ENCODE measurements at places on chromosomes 11 and 22.
A peak's percentile ranks its signal among the peaks of the same experiment; 100 is the strongest.

DNA sequence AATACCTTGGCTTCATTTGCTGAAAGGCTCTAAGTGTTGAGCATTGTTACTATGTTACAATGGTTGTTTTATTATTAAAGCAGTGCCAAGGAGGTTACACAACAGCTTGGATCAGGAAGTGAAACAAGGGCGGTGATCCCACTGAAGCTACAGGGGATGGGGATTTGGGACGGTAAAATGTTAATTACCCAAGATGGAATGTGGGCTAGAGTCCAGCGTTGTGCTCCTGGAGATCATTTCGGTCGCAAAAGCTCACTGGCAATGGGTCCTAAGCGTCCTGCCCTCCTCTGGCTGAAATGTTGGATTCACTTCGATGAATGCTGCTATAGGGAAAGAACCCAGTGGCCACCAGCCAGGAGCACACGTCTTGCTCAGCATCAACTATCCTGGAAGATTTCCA lies 48.3 kb downstream of the FAM83F start:
- DNase-seq, result peak; percentile 73

- DNase-seq, result peak; percentile 30
Observed at GRCh38 chr11:2553886-2554285, 109.1 kb downstream of the KCNQ1 start.

DNA sequence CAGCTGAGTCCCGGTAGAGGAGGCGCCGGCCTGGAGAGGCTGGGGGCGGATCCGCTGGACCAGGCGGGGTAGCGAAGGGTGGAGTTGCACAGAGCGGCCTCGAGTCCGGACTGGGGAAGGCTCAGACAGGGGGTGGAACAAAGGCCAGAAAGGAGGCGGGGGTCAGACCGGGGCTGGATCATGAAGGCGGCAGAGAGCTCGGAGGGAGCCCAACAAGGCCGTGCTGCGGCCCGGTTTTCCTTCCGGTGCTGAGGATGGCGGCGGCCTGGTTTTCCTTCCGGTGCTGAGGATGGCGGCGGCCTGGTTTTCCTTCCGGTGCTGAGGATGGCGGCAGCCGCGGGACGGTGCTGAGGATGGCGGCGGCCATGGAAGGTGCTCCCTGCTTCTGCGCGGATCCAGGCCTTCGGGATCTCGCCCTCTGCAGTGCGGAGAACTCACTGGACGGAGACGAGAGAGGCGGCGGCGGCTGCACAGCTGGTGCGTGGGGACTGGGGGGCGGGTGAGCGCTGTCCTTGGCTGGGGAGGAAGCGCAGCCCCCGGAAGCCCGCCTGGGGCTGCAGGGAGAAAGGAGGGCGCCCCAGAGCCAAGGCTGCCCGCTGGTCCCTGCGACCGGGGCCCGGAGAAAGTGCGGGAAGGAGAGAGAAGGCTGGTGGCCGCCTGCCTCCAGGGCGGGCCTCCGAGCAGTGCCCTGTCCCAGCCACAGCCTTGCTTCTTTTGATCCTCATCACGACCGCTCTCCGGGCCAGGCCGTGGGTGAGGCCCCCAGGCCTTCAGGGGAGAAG lies 350.4 kb upstream of the B3GAT1 start:
- DNase-seq, result no peak

GRCh38 chr11:77883775-77884174 lies 62.8 kb downstream of the AAMDC start:
- no peak for DNase-seq

GRCh38 chr11:72410956-72411355 lies 23.4 kb downstream of the CLPB start:
- DNase-seq, result no peak

DNA sequence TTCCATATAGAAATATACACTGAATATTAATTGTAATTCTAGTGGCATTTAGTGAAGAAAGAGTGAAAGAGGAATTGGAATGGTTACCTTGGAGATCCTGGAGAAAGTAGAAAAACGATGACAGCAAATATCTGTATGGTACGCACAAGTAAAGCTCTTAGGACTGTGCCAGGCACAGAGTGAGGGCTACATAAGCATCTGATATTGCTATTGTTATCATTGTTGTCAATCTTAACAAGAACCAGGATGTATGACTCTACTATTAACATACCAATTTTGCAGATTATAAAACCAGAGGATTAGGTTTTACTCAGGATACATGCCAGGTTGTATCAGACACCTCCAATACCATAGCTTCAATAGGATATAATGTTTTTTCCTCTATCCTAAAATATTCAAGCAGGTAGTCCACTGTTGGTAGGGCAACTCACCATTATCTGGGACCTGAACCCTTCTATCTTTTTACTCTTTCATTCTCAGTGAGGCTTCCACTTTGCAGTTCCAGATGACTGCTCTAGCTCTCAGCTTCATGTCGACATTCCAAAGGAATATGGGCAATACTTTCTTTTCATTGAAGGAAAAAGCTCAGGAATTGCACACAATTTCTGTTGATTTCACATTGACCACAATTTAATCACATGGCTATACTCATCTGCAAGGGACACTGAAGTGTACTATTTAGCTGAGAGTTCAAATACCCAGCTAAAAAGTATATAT lies 73.2 kb downstream of the RAB38 start:
- no peak for DNase-seq

GRCh38 chr22:20658433-20659222 lies 115.3 kb upstream of the SERPIND1 start:
- no peak for DNase-seq

DNA sequence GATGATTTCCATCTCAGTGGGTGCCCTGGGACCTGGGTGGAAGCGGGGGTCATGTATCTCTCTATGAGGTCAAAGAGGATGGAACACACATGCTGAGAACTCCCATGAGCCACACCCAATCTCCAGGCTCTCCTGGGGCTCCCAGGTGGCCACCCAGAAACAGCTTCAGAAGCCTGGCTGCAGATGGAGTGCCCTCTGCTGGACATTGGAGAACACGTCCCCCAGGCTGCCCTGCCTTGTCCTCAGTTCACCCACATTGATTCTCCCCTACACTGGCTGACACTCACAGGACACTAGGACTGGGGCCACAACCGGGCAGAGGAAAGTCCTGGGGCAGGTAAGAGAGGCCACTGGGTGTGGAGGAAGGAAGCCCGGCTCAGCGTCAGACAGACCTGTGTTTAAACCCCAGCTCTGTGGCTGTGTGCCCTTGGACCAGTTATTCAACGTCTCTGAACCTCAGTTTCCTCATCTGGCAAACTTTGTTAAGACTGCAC lies 4.5 kb upstream of the NOL12 start:
- DNase-seq, result peak; percentile 84

DNA sequence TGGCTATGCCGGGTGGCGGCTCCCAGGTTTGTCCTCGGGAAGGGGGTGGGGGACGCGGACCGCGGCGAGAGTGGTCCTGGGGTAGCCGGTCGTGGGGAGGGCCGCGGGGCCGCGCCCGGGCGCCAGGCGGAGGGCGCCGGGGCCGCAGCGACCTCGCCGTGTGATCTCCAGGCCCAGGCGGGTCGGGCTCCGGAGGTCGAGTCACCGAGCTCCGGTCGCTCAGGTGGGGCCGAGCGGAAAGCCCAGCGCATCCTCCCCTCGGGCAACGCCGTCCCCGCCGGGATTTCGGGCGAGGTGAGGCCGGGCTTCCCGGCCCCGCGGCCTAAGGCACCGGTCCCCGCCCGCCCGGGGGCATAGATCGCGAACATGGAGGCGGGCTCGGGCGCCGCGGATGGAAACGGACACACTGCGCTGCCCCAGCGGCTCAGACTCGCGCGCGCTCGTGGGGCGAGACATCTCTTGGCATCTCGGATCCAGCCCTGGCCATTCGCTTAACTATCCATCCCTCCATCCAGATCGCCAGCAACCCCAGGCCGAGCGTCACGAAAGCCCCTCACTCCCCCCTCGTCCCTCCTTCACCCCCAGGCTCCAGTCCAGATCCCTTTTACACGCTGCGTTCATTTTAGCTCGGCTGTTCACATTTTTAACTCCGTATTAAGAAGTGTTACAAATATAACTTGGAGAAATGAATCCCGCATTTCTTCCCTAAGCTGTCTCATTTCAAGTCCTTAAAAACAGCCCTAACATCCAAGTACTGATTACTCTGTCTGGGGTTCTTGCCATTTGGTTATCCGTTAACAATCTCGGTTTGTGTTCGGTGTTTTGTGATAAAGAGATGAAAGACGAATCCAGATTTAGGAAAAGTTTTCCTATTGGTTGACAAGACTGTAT lies 460 bp downstream of the ZC3H12C start:
- peak; percentile 83 for DNase-seq

GRCh38 chr11:62573006-62573591 lies 592 bp downstream of the EEF1G start:
- peak; percentile 35 for DNase-seq

DNA sequence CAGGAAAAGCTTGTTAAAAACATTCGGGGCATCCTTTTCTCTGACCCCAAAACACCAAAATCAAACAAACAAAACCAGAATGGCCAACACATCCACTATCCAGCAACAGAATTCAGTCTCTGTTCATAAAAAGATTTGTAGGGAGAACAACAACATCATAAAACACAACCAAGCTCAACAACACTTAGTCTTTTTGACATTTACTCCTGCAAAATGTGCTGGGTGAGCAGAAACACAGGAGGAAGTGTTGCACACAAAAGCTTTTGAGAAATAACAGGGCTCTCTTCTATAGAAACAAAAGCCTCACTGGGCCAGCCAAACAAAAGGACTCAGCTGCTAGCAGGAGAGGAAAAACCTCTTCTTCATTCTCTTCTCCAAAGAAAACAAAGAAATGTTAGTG lies 736.0 kb upstream of the CCDC90B start:
- DNase-seq, result no peak

GRCh38 chr22:23268877-23269276 lies 88.6 kb downstream of the BCR start:
- no peak for DNase-seq

DNA sequence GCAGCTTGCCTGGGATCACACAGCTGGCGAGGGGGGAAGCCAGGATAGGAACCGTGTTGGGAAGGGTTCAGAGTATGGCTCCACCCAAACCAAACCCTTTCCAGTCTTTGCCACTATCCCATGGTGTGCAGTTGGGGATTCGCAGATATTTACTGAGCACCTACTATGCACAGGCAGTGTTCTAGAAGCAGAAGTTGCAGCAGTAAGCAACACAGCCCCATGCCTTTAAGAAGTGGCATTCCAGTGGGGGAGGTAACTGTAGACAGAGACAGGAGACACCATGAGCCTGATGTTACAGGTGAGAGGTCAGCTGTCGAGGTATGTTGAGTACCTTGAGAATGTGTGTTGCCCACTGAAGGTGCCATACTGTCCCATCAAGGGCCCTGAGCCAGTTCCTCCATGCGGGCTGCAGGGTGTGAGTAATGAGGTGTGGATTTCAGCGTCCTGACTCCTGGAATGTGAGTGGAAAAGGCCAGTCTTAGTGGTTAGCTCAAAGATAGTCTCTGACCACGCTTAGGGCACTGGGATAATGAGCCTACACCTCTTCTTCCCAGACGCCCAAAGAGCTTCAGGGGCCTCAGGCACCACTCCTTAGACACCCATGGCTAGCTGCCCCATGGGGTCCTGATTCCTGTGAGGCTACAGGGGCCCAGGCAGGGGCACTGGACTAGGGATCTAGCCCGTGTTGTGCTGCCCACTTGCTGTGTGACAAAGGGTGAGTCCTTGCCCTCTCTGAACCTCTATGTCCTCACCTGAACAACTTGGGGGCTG lies 71.8 kb upstream of the TP53I11 start:
- no peak for DNase-seq

GRCh38 chr22:39809772-39810557 lies 83.6 kb downstream of the ENTHD1 start:
- DNase-seq, result no peak

GRCh38 chr11:56923116-56923515 lies 65.6 kb upstream of the OR5AK2 start:
- no peak for DNase-seq

- DNase-seq, result no peak
Observed at GRCh38 chr11:111598148-111598547, 4.1 kb upstream of the SIK2 start.

DNA sequence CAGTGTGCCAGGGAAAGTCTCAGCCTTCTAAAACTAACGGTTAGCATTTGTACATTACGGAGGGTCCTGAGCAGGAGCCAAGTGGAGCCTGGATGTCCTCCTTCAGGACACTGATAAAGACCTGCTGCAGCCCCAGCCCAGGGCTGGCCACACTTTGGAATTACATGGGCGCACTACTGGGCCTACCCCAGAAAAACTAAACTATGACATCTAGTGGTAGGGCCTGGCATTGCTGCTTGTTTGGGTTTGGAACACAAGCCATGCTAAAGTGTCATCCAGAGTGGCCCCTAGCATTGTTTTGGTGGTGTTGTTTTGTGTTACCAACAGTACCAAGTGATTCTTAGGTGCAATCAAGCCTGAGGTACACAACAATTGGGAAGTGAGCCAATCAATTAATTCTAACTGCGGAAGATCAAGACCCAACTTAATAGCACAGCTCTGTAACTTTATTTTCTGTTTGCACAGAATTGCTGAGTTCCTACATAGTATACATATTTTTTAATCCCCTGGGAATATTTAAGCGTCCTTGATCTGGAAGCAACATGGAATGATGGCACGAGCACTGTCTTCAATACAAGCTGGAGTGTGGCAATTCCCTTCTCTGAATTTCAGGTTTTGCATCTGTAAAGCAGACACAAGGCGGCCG lies 340.7 kb downstream of the LARGE1 start:
- DNase-seq, result peak; percentile 38

- DNase-seq, result no peak
Observed at GRCh38 chr22:31567196-31567595, 70.9 kb downstream of the SFI1 start.

GRCh38 chr11:95831198-95831883 lies 41.0 kb downstream of the CEP57 start:
- no peak for DNase-seq

- no peak for DNase-seq
Observed at GRCh38 chr11:22878039-22878438, 17.8 kb upstream of the CCDC179 start.

GRCh38 chr11:44842220-44842619 lies 108.5 kb downstream of the TP53I11 start:
- DNase-seq, result no peak

DNA sequence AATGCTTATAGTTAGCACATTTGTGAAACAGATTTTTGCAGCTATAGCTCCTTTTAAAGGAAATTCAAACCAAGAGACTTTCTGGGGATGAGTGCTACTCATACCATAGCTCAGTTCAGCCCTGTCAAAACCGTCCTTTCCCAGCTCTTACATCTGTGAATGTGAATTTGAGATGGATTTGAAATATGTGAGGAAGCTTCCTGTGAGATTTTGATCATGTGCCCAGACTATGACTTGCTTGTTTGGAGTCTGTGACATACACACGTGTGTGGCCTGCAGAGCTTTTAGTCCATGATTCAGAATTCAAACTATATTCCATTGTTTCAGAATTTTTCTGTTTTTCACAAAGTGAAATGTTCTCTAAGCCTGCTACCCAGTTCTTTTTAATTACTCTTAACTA lies 4.4 kb upstream of the MMP1 start:
- no peak for DNase-seq

GRCh38 chr11:16987205-16987568 lies 27.0 kb downstream of the PLEKHA7 start:
- no peak for DNase-seq

- peak; percentile 25 for DNase-seq
Observed at GRCh38 chr11:2223153-2223794, 47.1 kb downstream of the ASCL2 start.

GRCh38 chr11:995752-996420 lies 40.6 kb downstream of the MUC6 start:
- no peak for DNase-seq

- DNase-seq, result no peak
Observed at GRCh38 chr11:133271206-133271605, 261.1 kb downstream of the OPCML start.

GRCh38 chr11:19345848-19346681 lies 105.3 kb upstream of the E2F8 start:
- no peak for DNase-seq
